Hepatocyte (in vitro differentiated cells): ENCODE measurements at places on chromosomes 6 and 20.

- no peak for DNase-seq
Observed at GRCh38 chr6:89723046-89723445, 84.5 kb upstream of the LYRM2 start.

DNA sequence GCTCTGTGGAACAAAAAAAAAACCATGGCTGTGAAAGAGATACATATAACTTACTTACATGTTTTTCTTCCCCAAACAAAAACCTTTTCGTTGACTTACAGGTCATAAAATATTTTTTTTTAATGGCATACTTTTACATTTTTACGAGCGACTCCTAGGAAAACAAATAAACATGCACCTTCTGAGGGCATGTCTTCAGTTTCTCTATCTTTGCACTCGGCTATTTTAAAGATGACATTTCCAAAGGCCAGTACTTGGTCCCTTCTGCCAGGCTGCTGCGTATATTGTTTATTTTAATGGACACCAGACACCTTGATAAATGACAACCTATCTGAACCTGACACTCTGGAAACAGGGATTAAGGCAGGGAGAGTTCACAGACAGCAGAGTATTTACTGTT lies 49.4 kb downstream of the PIGU start:
- DNase-seq: no peak

DNA sequence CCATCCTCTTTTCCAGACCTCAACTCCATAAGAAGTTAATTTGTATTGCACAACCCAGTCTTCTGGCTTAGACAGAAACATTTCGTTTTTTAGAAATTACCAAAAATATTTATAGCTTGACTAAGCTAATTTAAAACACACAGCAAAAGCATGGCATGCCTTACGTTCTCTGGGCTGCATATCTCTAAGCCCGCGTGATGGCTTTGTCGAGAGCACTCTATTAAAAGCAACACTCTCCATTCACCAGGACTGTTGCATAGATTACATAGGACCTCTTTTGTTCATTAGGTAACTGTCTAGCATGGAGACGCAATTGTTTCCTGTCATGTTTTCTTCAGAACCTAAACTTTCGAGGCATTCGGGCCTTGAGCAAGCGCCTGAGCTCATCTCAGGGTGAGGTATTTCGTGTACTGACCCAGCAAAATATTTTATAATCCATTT lies 104.5 kb downstream of the IBTK start:
- no peak for DNase-seq

- DNase-seq: no peak
Observed at GRCh38 chr6:136333824-136334464, 44.3 kb upstream of the BCLAF1 start.

- no peak for DNase-seq
Observed at GRCh38 chr6:55397986-55398385, 70.7 kb downstream of the GFRAL start.

DNA sequence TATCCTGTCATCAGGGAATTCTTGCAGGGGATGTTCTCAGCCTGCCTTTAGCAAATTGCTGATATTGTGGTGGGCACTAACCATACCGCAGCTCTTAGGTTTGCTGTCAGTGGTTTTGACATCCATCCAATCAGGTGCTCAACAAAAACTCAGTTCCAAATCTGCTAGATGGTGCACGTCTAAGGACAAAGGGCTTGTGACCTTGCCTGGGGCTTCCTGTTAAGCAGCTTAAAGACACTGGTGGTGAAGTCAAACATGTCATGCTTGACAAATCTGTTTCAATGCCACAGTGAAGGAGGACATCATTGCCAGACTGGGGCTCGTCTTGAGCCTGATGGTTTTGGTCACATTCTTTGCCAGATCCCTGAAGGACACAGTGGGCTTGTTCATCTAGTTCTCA lies 179.8 kb upstream of the NOX3 start:
- DNase-seq: no peak

DNA sequence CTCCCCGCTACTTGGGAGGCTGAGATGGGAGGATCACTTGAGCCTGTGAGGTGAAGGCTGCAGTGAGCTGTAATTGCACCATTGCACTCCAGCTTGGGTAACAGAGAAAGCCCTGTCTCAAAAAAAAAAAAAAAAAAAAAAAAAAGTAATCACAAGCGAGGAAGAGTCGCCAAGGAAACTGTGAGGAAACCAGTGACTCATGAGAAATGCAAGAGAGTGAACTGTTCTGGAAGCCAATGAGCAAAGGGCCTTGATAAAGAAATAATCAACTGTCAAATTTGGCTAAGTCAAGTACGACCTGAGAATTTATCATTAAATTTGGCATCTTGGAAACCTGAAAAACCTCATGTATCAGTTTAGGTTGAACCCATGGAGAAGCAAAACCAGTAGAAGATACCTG lies 16.1 kb upstream of the LAMP5 start:
- no peak for DNase-seq

GRCh38 chr6:100470422-100471120 lies 5.8 kb upstream of the SIM1 start:
- DNase-seq: no peak

- DNase-seq: no peak
Observed at GRCh38 chr6:87366072-87366827, 21.6 kb downstream of the C6orf163 start.
